Kidney (tissue), 22 donors: ENCODE measurements at places on chromosomes 5 and 9. TPM values are rescaled to one million over a fixed set of nuclear protein-coding genes. Genes with fewer than 3 reads are reported as not detected.
A peak's percentile ranks its signal among the peaks of the same experiment; 100 is the strongest.

DNA sequence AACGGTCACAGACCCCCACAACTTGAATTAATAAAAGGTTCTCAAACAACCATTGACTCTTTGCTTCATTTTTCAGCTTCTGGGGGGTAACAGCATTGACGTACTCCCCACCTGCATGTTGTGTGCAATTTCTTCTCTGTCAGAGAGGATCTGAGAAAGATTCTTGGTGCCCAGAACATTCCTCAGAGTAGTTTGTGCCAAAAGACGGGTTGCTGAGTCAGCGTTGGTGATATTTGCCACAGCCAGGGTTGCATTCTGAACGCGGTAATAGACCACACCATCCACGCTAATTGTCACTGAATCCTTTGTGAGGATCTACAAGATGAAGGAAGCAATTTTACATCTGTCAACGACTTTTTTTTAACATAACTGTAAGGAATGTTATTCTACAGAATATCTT, 21.0 kb downstream of the STOM start:
- no peak for DNase-seq

DNA sequence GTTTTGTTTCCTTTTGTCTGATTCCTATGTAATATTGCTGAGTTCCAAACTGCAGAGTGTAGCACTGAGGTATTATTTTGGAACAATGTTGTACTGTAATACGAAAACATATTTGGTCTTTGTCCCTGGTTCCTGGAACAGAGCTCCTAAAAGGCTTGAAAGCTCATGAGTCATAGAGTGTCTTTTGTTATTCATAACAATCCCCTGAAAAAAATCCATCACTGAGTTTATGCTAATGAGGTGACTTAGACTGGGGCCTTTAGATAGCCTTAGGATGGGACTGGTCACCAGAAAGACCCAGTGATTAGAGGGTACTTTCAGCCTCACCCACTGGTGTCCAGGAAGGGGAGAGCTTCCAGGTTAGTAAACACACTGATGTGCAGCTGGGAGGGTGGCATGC, 132.7 kb upstream of the POU5F2 start:
- no peak for DNase-seq

ALDH1A1 gene
- 295 TPM for polyA plus RNA-seq

DNA sequence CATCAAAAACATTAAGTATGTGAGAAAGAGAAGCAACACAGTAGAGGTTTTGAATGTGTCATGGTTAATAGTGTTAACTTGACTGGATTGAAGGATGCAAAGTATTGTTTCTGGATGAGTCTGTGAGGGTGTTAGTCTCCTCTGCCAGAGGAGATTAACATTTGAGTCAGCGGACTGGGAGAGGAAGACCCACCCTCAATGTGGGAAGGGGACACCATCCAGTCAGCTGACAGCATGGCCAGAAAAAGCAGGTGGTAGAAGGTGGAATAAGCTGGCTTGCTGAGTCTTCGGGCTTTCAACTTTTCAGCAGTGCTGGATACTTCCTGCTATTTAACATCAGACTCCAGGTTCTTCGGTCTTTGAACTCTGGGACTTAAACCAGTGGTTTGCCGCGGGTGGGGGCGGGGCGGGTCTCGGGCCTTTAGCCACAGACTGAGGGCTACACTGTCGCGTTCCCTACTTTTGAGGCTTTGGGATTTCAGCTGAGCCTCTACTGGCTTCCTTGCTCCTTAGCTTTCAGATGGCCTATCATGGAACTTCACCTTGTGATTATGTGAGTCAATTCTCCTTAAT, 309.9 kb upstream of the ST8SIA4 start:
- DNase-seq = no peak

DNA sequence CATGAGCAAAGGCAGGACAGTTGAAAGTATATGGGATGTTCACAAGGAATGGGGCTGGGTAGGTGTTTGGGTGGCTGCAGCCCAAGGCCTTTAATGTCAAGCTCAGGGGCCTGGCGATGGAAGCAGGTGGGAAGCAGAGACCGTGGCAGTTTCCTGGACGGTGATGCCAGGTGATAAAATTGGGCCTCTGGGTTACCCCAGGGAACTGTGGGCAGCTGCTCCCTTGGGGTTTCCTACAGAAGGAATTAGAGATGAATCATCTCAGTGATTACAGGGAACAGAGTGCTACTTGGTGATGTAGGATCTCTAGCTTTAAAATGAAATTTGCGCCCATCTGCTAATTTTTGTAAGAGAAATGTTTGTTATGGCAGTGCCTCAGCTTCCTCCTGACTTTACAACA, 39.2 kb downstream of the TSTD2 start:
- no peak for DNase-seq

GRCh38 chr9:6827439-6828145, 69.8 kb downstream of the KDM4C start:
- DNase-seq = no peak

DNA sequence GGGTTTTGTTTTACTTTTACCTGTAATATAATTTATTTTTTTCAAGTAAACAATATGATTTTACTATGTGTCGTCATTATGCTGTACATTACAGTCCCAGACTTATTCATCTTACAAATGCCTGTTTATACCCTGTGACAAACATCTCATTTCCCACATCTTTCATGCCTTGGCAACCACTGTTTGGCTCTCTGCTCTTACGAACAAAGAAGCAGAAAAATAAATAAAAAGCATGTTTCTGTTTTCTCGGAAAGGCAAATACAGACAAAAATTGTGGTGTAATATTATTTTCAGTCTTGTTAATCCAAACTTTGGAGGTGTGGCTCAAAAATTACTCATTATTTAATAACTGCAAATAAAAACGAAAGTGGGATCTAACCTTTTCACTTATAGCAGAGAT, 393.0 kb downstream of the CDH12 start:
- no peak for DNase-seq

CDH6 gene
- 21.8 TPM for polyA plus RNA-seq

RANBP6 gene
- 9.5 TPM for polyA plus RNA-seq

- no peak for DNase-seq
Measured at GRCh38 chr5:154646745-154647113, 108.4 kb upstream of the LARP1 start.

GRCh38 chr5:41748631-41749030, 121.6 kb downstream of the OXCT1 start:
- no peak for DNase-seq

DNA sequence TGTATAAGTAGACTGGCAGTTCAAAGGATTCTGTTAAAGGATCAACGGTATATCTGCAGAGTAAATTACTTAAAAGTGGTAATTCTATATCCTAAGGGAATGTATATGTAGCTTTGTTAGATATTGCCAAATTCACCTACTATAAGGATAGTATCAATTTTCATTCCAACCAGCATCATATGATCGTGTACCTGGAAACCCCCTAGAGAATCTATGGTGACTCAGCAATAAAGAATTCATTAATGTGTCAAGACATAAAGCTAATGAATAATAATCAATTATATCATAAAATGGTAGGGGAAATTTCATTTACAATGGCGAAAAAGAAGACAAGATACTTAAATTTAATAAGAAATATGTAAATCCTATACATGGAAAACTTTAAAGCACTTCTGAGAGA, 234.1 kb upstream of the ACTBL2 start:
- DNase-seq = no peak

GRCh38 chr5:176528301-176528700, 8.9 kb downstream of the RNF44 start:
- DNase-seq = peak; percentile 53

- DNase-seq = no peak
Measured at GRCh38 chr5:122915717-122916461, 70.5 kb downstream of the SNX24 start.

PCSK5 gene
- 1.6 TPM for polyA plus RNA-seq

DNA sequence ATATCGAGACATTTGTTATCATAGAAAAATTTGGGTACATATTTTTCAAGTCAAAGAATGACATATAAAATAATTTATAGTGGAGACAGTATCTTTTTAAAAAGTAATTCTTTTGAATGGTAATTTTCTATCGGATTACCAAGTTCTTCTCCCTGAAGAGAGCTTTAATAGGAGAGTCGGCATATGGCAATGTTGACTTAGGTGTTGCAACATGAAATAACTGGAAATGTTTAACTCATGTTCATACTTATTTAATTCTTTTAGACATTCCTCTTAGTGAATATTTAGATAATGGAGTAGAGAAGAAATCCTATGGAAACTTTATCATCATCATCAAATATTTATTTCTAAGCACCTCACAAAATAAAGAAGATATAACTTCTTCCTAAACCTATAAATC, 118.2 kb upstream of the CTNND2 start:
- no peak for DNase-seq

DNA sequence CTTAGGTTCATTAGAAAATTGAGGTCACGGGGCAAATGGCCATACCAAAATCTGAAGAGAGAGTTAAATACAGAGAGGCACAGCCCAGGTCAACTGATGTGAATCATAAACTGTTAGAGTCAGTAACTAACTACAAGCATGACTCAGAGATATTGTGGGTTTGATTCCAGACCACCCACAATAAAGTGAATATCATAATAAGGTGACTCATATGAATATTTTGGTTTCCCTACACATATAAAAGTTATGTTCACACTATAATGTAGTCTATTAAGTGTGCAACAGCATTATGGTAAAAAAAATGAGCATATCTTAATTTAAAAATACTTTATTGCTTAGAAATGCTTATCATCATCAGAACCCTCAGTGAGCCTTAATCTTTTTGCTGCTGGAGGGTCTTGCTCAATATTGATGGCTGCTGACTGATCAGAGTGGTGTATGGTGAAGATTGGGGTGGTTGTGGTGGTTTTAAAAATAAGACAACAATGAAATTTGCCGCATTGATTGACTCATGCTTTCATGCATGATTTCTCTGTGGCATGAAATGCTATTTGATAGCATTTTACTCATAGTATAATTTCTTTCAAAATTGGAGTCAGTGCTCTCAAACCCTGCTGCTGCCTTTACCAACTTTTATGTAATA, 53.1 kb upstream of the EDIL3 start:
- DNase-seq = no peak

- DNase-seq = no peak
Measured at GRCh38 chr5:137659209-137659608, 76.7 kb downstream of the KLHL3 start.

ZBTB6 gene
- 2.0 TPM for polyA plus RNA-seq

FAM163B gene
- polyA plus RNA-seq = not detected

GRCh38 chr5:5318426-5319190, 103.9 kb upstream of the ICE1 start:
- DNase-seq = no peak

GARIN3 gene
- not detected for polyA plus RNA-seq

GRCh38 chr5:141934099-141934844, 10.6 kb downstream of the DELE1 start:
- no peak for DNase-seq

GRCh38 chr9:77175151-77175550, 2.2 kb upstream of the VPS13A start:
- no peak for DNase-seq

GRCh38 chr5:133274597-133274935, 222.8 kb downstream of the HSPA4 start:
- no peak for DNase-seq

DNA sequence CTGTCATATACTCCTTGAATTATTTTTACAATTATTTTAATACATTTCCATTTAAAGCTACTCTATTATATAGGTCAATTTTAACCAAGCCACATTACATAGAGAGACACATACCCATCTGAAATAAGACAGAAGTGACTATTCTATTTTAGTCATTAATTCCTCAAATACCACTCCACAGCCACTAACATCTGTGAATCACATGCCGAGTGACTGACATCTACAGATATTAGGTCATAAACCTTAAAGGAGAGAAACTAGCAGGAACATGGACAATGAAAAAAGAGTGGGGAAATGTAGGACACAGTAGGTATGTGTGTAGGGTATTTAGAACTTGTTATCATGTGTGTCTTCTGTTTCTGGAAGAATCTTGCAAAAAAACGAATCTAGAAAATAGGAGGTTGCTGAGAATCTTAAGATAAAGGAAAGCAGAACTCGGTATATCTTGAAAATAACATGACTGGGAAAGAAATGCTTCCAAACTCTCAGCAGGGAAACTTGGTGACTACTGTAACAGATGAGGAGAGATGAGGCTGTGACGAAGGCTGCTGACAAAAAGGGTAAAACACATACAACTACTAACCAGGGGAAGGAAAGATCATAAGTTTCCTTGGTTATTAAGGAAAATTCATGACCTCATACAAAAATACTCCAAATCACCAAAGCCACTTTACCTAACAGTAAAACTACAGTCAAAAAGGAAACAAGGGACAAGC, 84.6 kb downstream of the PLPP1 start:
- no peak for DNase-seq

DNA sequence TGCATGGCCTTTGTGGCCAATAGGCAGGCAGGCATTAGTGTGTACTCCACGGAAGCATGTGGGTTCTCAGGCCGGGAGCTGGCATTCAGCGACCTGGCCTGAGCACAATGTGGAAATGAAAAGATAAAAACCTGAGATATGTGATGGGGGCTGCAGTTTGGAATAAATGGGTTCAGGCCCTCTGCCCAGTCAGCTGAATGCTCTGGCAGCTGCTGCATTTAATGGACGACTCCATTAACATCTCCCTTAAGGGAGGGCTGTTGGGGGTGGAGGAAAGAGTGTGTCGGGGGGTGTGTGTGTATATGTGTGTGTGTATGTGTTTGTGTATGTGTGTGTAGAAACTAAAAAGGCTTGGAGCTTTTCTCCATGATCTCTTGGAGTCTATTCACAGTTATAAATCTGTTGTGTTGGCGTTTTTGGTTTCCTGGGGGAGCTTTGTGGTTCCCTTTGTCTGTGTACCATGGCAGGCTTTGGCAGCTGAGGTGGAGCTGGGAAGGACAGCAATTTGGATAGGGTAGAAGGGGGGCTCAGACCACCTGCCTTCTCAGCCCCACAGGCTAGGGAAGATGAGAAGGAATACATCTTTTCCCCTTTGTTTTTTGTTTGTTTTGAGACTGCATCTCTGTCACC, 27.3 kb upstream of the HSPA9 start:
- no peak for DNase-seq

DNA sequence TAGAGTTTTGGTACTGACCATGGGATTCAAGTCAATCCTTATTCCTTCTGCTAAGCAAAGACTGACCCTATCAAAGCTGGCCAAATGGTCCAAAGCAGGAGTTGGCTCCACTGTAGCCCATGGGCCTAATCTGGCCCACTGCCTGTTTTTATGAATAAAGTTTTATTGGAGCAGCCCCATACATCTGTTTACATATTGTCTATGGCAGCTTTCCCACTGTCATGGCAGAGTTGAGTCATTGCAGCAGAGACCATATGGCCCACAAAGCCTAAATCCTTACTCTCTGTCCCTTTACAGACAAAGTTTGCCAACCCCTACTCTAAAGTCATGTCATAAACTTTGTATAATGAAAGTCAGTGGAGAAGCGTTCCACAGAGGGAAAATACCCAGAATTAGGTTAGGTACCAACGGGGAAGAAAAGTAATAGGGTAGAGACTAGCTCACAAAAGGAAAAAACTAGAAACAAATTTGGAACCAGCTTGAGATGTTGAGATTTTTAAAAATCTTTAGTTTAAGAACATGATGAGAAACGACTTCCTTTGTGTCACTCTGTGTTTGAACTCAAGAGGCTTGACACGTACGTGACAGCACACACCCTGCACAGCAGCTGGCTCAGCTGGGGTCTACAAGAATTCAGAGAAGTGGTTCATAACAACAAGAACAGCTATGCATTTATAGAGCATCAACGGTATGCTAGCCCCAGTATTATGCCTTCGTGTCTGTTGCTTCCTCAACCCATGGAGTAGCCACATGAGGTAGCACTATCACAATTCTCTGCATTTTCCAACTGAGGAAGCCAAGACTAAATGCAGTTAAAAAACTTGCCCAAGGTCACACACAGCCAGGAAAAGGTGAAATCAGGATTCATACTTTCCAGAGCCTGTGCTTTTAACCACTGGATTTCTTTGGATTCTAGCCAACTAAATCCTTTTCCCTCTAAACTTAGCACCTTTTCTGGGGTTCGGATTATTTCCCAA, 198.9 kb upstream of the WWC1 start:
- no peak for DNase-seq
